Cardiac muscle cell (in vitro differentiated cells and primary cell): ENCODE measurements at places on chromosomes 5 and 9. TPM values are rescaled to one million over a fixed set of nuclear protein-coding genes. Genes with fewer than 3 reads are reported as not detected.

Gene ADAMTS12
- total RNA-seq: 25.6 and 48.4 TPM in 2 replicates

Gene GNE
- total RNA-seq: 9.5 and 16.7 TPM in 2 replicates

DNA sequence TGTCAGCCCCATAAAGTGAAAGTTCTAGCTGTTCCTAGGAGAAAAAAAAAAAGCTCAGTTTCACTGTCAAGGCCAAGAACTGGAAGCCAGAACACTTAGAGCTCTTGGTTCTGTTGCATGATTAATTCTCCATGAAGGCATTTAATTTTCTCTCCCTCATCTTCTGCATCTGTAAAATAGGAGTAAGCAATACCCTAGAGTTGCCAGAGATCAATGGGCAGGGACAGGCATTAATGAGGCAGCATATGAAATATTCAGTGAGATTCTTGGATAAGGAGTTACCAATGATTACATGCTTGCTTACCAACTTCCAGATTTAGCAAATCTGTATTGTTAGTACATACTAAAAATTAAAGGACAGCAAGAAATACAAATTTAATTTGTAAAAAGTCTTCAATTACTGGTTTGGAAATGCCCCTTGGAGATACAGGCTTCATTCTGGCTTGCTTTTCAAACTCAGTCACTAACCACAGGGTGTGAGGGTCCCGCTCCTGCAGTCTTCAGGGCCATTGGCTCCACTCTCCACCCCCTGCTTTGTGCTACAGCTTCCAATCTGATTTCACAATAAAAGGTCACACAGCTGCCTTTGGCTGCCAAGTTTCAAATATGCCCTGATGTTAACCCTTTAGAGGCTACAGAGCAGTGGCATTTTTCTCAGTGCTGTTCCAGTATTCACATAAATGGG, 624.6 kb downstream of the BNC2 start:
- no peak overlapping the region for H3K27ac ChIP-seq
- H3K27me3 ChIP-seq: no peaks in the 10 kb centered on the region
- H3K4me1 ChIP-seq: no peaks in the 10 kb centered on the region
- peak; percentile 68 for DNase-seq

DNA sequence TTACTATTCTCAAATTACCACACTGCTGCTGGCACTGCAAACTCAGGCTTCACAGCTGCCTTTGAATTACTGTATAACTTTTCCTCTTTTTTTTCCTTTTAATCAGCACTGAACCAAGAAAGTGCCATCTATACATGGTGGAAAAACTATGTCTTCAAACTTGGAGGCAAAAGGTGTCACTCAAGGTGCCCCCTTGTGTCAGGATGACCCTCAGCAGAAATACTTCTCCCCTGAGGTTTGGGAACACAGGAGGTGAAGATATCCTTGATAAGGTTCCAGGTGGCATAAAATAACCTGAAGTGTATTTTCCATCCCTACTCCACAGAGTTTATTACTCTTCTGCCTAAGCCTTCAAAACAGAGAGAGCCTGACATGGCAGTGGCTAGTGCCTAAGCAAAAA, 14.5 kb downstream of the FRMD3 start:
- no peak overlapping the region for H3K4me3 ChIP-seq
- no peaks in the 10 kb centered on the region for H3K36me3 ChIP-seq
- H3K4me1 ChIP-seq: no peaks in the 10 kb centered on the region

DNA sequence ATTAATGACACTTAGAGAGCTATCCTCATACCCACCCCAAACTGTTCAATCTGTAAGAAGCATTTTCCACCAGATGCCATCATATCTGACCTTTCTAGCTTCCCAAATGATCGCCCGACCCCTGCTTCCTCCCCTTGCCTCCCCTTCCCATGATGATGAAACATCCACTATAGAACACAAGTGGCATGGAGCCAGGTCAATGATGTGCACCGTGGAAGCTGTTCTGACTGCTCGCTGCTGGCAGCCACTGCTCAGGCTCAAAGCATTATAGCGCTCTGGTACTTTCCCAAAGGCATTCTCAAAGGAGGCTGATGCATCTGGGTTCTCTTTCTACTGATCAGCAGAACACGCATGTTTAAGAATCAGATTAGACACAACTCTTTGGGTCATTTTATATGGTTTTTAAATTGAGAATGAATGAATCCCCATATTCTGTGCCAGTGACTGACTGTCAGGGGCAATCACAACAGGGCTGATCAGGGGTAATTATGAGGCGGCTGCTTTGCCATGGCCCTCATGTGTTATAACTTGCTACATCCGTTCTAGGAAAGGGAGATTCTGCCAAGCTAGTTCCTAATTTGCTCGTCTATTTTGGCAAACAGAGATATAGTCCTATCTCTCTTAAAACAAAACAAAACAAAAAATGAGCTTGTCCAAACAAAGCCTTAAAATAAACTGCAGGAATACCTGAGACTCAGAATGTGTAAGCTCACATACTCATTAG, 343.7 kb downstream of the ENC1 start:
- no peak overlapping the region for H3K27ac ChIP-seq
- H3K27me3 ChIP-seq: no peaks in the 10 kb centered on the region
- no peaks in the 10 kb centered on the region for H3K4me1 ChIP-seq
- no peak overlapping the region for H3K4me3 ChIP-seq

- DNase-seq: no peak
- peaks cover 19% of the 10 kb centered on the region for H3K4me1 ChIP-seq
- H3K27ac ChIP-seq: peak overlapping the region; percentile 7
- H3K36me3 ChIP-seq: no peaks in the 10 kb centered on the region
- H3K27me3 ChIP-seq: no peaks in the 10 kb centered on the region
Measured at GRCh38 chr5:151006704-151007334, 13.6 kb upstream of the GPX3 start.

GRCh38 chr5:343461-344401, 22.2 kb downstream of the AHRR start:
- H3K27me3 ChIP-seq: peaks cover 17% of the 10 kb centered on the region
- no peaks in the 10 kb centered on the region for H3K4me1 ChIP-seq
- no peaks in the 10 kb centered on the region for H3K36me3 ChIP-seq
- DNase-seq: peak; percentile 66
- H3K27ac ChIP-seq: no peak overlapping the region
- peak overlapping the region; percentile 16 for H3K4me3 ChIP-seq

DNA sequence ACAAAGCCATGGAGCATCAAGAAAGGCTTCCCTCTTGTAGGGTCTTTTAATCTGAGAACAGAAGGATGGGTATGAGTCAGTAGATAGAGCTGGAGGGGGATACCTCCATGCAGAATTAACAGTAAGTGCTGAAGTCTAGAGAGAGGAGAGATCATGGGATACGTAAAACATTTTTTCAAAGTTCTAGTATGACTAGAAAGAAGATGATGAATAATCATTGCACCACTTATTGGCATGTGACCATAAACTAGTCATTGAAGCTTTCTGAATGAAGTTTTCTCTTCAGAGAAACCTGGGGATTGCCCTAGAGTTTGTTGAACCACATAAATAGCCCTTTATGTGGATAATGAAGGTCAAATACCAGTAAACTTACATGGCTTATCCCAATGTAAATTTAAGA, 48.6 kb upstream of the PTPRD start:
- no peak for DNase-seq
- H3K27me3 ChIP-seq: no peaks in the 10 kb centered on the region
- H3K4me1 ChIP-seq: peaks cover 24% of the 10 kb centered on the region
- no peaks in the 10 kb centered on the region for H3K36me3 ChIP-seq
- H3K27ac ChIP-seq: peak overlapping the region; percentile 66

DNA sequence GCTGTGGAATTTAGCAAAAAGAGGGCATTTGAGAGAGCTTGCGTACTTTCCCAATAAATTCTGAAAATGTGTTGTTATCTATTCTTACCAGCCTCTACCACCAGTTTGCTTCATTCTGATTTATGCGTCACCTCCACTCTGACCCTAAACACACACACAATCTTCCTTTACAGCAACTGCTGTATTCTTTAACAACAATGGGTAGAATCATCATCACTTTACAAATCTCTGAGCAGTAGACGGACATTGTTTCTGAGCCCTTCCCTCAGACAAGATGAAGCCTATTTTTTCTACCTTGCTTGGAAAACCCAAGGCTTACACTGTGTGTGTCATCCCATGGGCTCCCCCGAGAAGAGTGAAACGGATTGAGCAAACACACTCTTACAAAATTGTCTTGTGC, 83.1 kb upstream of the RASA1 start:
- no peaks in the 10 kb centered on the region for H3K4me1 ChIP-seq
- H3K4me3 ChIP-seq: no peak overlapping the region
- no peaks in the 10 kb centered on the region for H3K36me3 ChIP-seq
- DNase-seq: no peak
- no peak overlapping the region for H3K27ac ChIP-seq
- H3K27me3 ChIP-seq: no peaks in the 10 kb centered on the region

DNA sequence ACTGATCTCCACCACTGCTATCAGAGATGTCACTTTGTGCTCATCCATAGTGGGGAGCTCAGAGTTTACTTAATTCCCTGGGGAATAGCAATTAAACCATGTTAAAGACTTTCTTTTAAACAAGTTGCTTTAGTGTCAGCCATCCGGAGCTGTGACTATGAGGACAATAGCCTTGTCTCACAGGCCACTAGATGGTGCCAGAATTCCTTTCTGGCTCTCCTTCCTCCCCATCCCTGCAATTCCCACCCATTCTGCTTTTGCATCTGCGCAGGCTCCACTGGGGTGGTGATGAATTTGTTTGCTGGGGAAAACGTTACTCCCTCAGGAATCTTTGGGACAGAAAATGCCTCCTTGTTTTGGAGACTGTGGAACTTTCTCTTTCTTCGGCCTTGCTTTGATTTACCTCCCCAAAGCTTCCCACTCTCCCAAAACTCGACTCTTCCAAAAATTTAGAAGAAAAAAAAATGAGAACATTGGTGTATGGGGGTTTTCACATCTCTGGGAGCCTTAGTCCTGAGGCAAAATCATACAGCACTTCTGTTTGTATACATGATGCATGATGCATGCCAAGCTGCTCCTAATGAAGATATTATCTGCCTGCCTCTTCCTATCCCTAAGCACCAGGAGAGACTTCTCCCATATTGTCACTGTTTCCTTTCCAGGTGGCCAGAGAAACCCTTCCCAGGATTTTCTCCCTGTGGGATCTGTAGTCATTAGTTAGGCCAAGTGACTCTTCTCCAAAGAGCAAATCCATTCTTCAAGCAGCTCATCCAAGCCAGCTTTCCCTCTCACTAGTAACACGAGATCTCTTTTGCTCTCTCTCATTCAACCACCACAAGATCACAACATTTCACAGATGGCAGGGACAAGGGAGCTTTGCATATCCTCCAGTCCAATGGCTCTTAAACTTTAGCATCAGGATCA, 466.1 kb downstream of the TLR4 start:
- no peak overlapping the region for H3K4me3 ChIP-seq
- H3K27me3 ChIP-seq: no peaks in the 10 kb centered on the region
- DNase-seq: peak; percentile 31

DNA sequence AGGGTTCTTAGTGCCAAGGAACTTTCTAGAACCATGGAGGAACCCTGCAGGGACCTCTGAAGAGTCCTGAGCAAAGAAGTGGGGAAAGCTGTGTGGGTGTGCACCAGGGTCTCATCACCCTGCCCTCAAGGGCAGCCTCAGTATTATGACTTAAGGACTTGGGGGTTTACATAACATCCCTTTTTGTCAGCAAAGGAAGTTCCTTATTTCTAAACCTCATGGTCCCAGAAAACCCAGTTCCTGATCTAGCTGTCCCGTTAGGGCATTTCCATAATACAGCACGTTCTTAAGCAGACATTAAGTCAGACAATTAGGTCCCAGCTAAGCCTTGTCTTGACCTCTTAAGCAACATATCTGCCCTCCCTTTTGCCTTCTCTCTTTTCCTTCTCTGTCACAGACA, 57.3 kb downstream of the DAPK1 start:
- peaks cover 11% of the 10 kb centered on the region for H3K4me1 ChIP-seq
- no peaks in the 10 kb centered on the region for H3K36me3 ChIP-seq
- no peak overlapping the region for H3K27ac ChIP-seq
- H3K27me3 ChIP-seq: no peaks in the 10 kb centered on the region

GRCh38 chr5:91049800-91050199, 333.3 kb downstream of the ARRDC3 start:
- no peaks in the 10 kb centered on the region for H3K36me3 ChIP-seq
- no peaks in the 10 kb centered on the region for H3K4me1 ChIP-seq
- peak; percentile 45 for DNase-seq
- no peaks in the 10 kb centered on the region for H3K27me3 ChIP-seq
- H3K4me3 ChIP-seq: no peak overlapping the region
- H3K27ac ChIP-seq: no peak overlapping the region
